Astrocyte (in vitro differentiated cells and primary cell): ENCODE measurements at places on chromosomes 4 and X. TPM values are rescaled to one million over a fixed set of nuclear protein-coding genes. Genes with fewer than 3 reads are reported as not detected.

- H3K27me3 ChIP-seq = peaks cover 35% of the 10 kb centered on the region
- H3K4me1 ChIP-seq = peaks cover 3% of the 10 kb centered on the region
- H3K36me3 ChIP-seq = no peaks in the 10 kb centered on the region
- no peak for DNase-seq
Observed at GRCh38 chr4:153684971-153685371, 891 bp downstream of the TLR2 start.

GRCh38 chr4:33176566-33176965, 2456.4 kb downstream of the PCDH7 start:
- H3K27ac ChIP-seq = no peak overlapping the region
- no peak overlapping the region for H3K4me3 ChIP-seq
- H3K36me3 ChIP-seq = no peaks in the 10 kb centered on the region
- DNase-seq = no peak

GRCh38 chr4:185209031-185209851, at the start of gene SNX25:
SNX25 (plus strand) TSS chr4:185209598; CDS start chr4:185209827, 229 bp downstream.
- H3K27ac ChIP-seq = peak within 1 kb of the TSS; percentile 83
- H3K4me1 ChIP-seq = peaks cover 23% of the 10 kb centered on the region
- peak; percentile 54 for DNase-seq
- H3K27me3 ChIP-seq = no peaks in the 10 kb centered on the region
- H3K36me3 ChIP-seq = no peaks in the 10 kb centered on the region

GRCh38 chrX:4263030-4263803, 549.8 kb upstream of the PRKX start:
- H3K4me3 ChIP-seq = no peak overlapping the region
- no peak overlapping the region for H3K27ac ChIP-seq
- no peak for DNase-seq
- no peaks in the 10 kb centered on the region for H3K27me3 ChIP-seq

DNA sequence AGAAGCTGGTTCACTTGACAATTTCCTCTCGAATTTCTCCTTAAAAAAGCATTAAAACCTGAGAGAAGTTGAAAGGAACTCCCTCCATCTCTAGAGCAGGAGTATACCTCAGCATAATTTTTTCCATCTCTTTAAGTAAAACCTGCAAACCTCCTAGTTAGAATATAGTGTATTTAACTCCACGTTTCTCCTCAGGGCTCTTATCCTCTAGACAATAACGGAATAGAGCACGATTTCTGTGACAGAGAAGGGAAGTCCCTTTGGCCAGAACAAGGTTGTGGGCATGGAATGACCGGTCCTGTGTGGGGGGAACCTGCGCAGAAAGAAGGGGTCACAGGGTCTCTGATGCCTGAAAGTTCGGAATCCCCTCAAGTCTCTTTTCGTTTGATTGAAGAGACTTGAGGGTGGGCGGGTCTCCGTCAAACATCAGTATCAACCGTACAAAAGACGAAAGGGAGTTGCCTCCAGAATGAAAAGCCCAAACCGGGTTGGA, 697 bp downstream of the ZNF280C start:
- DNase-seq = no peak
- peak overlapping the region; percentile 66 for H3K27ac ChIP-seq
- H3K4me1 ChIP-seq = peaks cover 3% of the 10 kb centered on the region

DNA sequence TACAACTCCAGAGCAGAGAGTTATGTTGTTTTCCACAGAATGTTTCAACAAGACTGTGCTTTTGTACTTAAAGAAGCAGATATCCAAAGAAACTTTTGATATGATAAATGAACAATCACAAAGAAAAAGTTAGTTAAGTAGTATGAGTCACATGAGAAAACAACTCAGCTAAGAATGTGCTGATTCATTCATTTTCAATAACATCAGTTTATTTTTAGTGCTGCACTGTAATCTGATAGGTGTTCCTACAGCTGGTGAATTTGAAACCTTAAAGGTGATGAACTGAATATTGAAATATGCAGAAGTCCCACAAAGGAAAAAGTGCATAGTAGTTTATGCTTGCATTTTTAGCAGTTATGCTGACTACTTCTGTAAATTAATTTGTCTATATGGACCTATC, 180.3 kb upstream of the TENM3 start:
- peaks cover 5% of the 10 kb centered on the region for H3K36me3 ChIP-seq
- peak; percentile 95 for DNase-seq
- H3K4me3 ChIP-seq = peak overlapping the region; percentile 0
- peaks cover 20% of the 10 kb centered on the region for H3K4me1 ChIP-seq
- no peaks in the 10 kb centered on the region for H3K27me3 ChIP-seq

The ANK2 gene
- total RNA-seq = 77.1 and 77.8 TPM in 2 replicates

The TMEM35A gene
- total RNA-seq = 0.77 and 0.89 TPM in 2 replicates
